ENCODE measurements at places on chromosomes 13 and 19.

GRCh38 chr13:29131881-29132668 is 311.9 kb downstream of the MTUS2 start:
- DNase-seq = no peak

DNA sequence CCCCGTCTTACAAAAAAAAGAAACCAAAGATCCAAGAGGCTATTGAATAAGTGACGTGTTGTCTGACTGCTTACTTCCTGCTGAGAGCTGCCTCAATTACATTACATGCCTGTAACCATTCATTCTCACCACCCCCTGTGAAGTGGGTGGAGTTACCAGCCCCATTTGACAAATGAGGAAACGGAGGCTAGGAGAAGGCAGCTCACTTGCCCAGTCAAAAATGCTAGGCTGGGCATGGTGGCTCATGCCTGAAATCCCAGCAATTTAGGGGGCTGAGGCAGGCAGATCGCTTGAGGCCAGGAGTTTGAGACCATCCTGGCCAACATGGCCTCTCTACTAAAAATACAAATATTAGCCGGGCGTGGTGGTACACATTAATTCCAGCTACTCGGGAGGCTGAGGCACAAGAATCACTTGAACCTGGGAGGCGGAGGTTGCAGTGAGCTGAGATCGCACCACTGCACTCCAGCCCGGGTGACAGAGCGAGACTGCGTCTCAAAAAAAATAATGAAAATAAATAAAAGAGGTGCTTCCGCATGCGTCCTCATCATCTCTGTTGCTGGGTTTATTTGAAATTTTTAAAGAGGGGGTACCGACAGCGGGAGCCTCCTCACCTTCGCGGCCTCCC is 499 bp downstream of the LSM7 start:
- peak; percentile 39 for DNase-seq

DNA sequence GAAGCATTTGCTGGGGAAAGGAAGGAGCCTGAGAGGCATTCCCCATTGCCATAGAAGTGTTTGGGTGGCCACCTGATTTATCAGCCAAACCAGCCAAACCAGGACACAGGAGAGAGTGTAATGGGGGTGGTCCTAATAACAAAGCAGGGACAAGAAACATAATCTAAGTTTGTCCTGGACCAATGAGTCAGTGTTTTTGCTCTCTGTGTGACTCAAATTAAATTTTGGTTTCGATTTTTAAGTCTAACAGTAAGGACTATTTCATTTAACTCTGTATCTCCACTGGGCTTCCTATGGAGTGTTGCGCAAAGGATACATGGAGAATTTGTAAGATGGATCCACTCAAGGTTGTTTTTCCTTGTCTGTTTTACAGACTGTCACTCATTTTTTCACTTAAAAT is 19.5 kb upstream of the TRPC4 start:
- DNase-seq = no peak

DNA sequence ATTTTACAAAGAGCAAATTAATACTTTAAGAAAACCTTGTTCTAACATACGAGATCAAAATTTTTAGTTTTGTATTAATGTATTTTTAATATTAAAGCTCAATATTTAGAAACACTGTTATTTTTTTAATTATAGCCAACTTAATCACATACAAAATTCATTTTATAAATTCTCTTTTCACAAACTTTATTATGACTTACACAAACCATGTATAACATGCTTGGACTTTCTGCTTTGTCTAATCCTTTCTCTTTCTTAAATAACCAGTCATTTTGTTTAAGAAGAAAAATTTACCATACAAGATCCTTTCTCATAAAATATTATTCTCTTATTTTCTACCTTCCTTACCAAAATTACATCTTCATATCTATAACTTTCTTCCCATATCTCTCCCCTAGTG is 62.2 kb downstream of the CYSLTR2 start:
- no peak for DNase-seq

- DNase-seq = no peak
Measured at GRCh38 chr13:91768746-91769145, 370.3 kb downstream of the GPC5 start.

Measured in NCI-H1694 treated with DMSO at 0.1 percent for 48 hours (cell line).